ENCODE measurements at places on chromosomes 1 and 21. TPM values are rescaled to one million over a fixed set of nuclear protein-coding genes. Genes with fewer than 3 reads are reported as not detected.

Gene CELA3A
- total RNA-seq, result not detected

Gene CDC7
- 20.4 TPM for total RNA-seq

Gene TGFBR3
- 4.4 TPM for total RNA-seq

Gene GBP3
- 0.74 TPM for total RNA-seq

Gene CRYAA
- total RNA-seq, result not detected

Gene ANGPTL1
- 4.7 TPM for total RNA-seq

Gene CLCA1
- not detected for total RNA-seq

Gene MPZ
- total RNA-seq, result 0.49 TPM

Gene CD52
- not detected for total RNA-seq

Gene DTL
- 2.2 TPM for total RNA-seq

Gene UBL4B
- total RNA-seq, result 0.25 TPM

Gene SH2D2A
- total RNA-seq, result 0.25 TPM

Gene TSPAN2
- total RNA-seq, result 26.8 TPM

Gene AMY1C
- total RNA-seq, result not detected

Gene CD160
- total RNA-seq, result not detected

Gene BTBD8
- total RNA-seq, result 51.9 TPM

Gene KLHDC8A
- 27.5 TPM for total RNA-seq

Gene KCNJ6
- total RNA-seq, result 13.8 TPM

Gene MATN1
- total RNA-seq, result under 0.01 TPM

Gene SLAMF7
- total RNA-seq, result under 0.01 TPM

Gene TMEM167B
- total RNA-seq, result 35.2 TPM

Gene OR10Z1
- total RNA-seq, result not detected

Gene DMRTA2
- 3.2 TPM for total RNA-seq

Gene TMOD4
- not detected for total RNA-seq

Gene SPRR4
- total RNA-seq, result not detected

Gene RAB42
- 3.2 TPM for total RNA-seq

Gene UQCRHL
- total RNA-seq, result 1.2 TPM
